ENCODE measurements at places on chromosomes 1 and 21. TPM values are rescaled to one million over a fixed set of nuclear protein-coding genes. Genes with fewer than 3 reads are reported as not detected.

The HSD11B1 gene
- not detected for total RNA-seq

GRCh38 chr21:41600556-41600955 lies 92.6 kb upstream of the TMPRSS2 start:
- no peaks in the 10 kb centered on the region for H3K27me3 ChIP-seq
- no peak overlapping the region for H3K27ac ChIP-seq
- no peaks in the 10 kb centered on the region for H3K36me3 ChIP-seq
- no peak overlapping the region for H3K4me3 ChIP-seq

The OR2T8 gene
- total RNA-seq: not detected

DNA sequence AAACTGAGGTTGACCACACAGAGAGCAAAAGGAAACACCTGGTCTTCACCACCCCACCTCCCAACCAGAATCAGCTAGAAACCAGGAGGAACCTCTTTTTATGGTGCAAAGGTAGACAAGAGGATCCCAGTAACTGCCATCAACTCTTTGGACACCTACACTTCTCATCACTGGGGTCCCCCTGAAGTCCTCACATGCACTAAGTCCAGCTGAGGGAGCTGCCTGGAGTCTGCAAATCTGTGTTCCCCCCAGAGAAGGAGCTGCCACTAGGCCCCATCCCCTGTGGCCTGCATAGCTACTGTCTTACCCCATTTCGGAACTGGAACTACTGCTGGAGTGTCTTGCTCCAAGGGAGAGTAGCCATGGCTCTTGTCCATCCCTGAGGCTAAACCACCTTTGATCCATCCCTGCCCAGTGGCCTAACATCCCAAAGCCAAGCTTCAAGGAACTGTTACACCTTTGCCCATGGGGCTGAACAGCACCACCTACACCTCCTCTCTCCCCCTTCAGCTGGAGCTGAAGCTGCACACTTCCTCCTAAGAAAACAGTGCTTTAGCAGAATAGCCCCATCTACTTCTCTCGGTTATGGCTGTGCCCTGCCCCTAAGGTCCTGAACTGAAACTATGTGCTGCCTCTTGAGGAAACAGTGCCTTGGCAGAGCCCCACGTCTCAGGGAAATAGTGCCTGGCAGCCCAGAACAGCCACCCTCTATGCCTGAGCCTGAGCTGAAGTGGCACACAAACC lies 85.4 kb upstream of the CD53 start:
- H3K27ac ChIP-seq: peak overlapping the region; percentile 23
- H3K4me1 ChIP-seq: peaks cover 55% of the 10 kb centered on the region
- H3K36me3 ChIP-seq: no peaks in the 10 kb centered on the region
- DNase-seq: no peak

GRCh38 chr21:45388611-45389296 lies 16.2 kb upstream of the COL18A1 start:
- no peak for DNase-seq
- no peaks in the 10 kb centered on the region for H3K36me3 ChIP-seq
- H3K27ac ChIP-seq: no peak overlapping the region
- H3K4me3 ChIP-seq: no peak overlapping the region
- no peaks in the 10 kb centered on the region for H3K4me1 ChIP-seq

GRCh38 chr1:228408869-228409805 lies 2.5 kb upstream of the TRIM11 start:
- H3K36me3 ChIP-seq: no peaks in the 10 kb centered on the region
- no peak for DNase-seq
- peaks cover 32% of the 10 kb centered on the region for H3K4me1 ChIP-seq
- H3K27ac ChIP-seq: no peak overlapping the region
- H3K27me3 ChIP-seq: no peaks in the 10 kb centered on the region

GRCh38 chr1:3685906-3686305 lies 33.6 kb downstream of the TP73 start:
- no peak for DNase-seq
- no peak overlapping the region for H3K4me3 ChIP-seq
- H3K27me3 ChIP-seq: no peaks in the 10 kb centered on the region
- H3K36me3 ChIP-seq: no peaks in the 10 kb centered on the region

GRCh38 chr1:244335456-244335855 lies 116.3 kb downstream of the ADSS2 start:
- no peaks in the 10 kb centered on the region for H3K27me3 ChIP-seq
- DNase-seq: no peak
- no peak overlapping the region for H3K4me3 ChIP-seq
- no peaks in the 10 kb centered on the region for H3K4me1 ChIP-seq
- no peaks in the 10 kb centered on the region for H3K36me3 ChIP-seq

DNA sequence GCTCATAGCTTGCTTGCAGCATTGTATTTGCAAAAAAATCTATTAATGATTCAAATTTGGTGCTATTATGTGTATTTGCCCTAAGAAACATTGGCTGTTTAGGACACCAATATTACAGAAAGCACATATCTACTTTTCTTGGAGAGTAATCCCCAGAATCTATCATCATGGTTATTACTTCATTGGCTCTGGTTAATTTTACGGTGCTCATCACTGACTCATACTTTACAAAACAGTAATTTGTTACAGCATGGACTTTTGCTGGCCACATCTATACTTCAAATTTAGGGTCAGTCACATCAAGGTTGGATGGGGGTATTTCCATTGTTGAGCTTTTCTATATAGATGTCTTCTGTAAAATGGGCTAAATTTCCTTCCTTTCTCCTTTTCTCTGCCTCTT lies 45.7 kb downstream of the SH3GLB1 start:
- H3K4me1 ChIP-seq: no peaks in the 10 kb centered on the region
- peaks cover 12% of the 10 kb centered on the region for H3K36me3 ChIP-seq

The SH2D2A gene
- 51.8 TPM for total RNA-seq

DNA sequence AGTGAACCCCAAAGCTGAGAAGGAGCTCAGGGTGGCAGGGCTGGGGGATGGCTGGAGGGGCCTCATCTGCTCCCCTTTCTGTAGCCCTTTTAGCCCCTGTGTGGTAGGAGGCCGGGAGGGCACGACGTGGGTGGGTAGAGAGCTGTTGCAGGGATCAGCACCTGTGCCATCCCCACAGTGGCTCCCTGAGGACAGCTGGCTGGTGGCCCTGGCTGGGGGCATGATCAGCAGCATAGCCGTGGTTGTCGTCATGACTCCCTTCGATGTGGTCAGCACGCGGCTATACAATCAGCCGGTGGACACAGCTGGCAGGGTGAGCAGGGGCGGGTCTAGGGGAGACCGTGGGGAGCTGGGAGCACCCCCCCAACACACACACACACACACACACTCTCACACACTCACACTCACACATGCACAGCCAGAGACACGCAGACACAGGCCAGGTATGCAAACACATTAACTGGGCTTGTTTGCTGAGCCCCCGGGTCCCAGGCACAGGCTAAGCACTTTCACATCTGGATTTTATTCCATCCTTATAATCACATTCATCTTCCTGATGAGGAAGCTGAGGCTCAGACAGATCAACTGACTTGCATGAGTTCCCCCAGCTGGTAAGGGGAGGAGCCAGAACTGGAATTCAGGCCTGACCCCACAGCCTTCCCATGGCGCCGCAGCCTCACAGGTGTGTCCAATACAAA lies 2.5 kb downstream of the SLC25A34 start:
- H3K27me3 ChIP-seq: no peaks in the 10 kb centered on the region
- no peak overlapping the region for H3K27ac ChIP-seq
- DNase-seq: no peak
- no peak overlapping the region for H3K4me3 ChIP-seq
- H3K36me3 ChIP-seq: peaks cover 3% of the 10 kb centered on the region

GRCh38 chr1:52240592-52241210 lies 98.8 kb downstream of the ZFYVE9 start:
- H3K4me1 ChIP-seq: no peaks in the 10 kb centered on the region
- no peaks in the 10 kb centered on the region for H3K27me3 ChIP-seq
- no peak overlapping the region for H3K27ac ChIP-seq
- no peak overlapping the region for H3K4me3 ChIP-seq
- no peak for DNase-seq
